Astrocyte (in vitro differentiated cells and primary cell): ENCODE measurements at places on chromosomes 1 and 21. TPM values are rescaled to one million over a fixed set of nuclear protein-coding genes. Genes with fewer than 3 reads are reported as not detected.

The ST6GALNAC5 gene
- total RNA-seq: 0.19 and 1.3 TPM in 2 replicates

The SPAG17 gene
- total RNA-seq: 0.67 and 1.9 TPM in 2 replicates

The S100A3 gene
- total RNA-seq: 12.8 and 14.6 TPM in 2 replicates

The CLCA2 gene
- total RNA-seq: 0.46 and 0.77 TPM in 2 replicates

The TMCO4 gene
- total RNA-seq: 1.8 and 2.4 TPM in 2 replicates

The TRAPPC10 gene
- total RNA-seq: 42.3 and 45.7 TPM in 2 replicates

GRCh38 chr1:244074559-244075171 is 23.6 kb downstream of the ZBTB18 start:
- H3K27me3 ChIP-seq: peaks cover 11% of the 10 kb centered on the region
- H3K4me3 ChIP-seq: no peak overlapping the region
- no peak overlapping the region for H3K27ac ChIP-seq
- no peaks in the 10 kb centered on the region for H3K36me3 ChIP-seq
- peaks cover 7% of the 10 kb centered on the region for H3K4me1 ChIP-seq

GRCh38 chr1:17419626-17420328 is 19.7 kb downstream of the RCC2 start:
- no peak overlapping the region for H3K4me3 ChIP-seq
- H3K27me3 ChIP-seq: no peaks in the 10 kb centered on the region
- H3K4me1 ChIP-seq: no peaks in the 10 kb centered on the region
- no peak overlapping the region for H3K27ac ChIP-seq
- peaks cover 69% of the 10 kb centered on the region for H3K36me3 ChIP-seq
- no peak for DNase-seq

DNA sequence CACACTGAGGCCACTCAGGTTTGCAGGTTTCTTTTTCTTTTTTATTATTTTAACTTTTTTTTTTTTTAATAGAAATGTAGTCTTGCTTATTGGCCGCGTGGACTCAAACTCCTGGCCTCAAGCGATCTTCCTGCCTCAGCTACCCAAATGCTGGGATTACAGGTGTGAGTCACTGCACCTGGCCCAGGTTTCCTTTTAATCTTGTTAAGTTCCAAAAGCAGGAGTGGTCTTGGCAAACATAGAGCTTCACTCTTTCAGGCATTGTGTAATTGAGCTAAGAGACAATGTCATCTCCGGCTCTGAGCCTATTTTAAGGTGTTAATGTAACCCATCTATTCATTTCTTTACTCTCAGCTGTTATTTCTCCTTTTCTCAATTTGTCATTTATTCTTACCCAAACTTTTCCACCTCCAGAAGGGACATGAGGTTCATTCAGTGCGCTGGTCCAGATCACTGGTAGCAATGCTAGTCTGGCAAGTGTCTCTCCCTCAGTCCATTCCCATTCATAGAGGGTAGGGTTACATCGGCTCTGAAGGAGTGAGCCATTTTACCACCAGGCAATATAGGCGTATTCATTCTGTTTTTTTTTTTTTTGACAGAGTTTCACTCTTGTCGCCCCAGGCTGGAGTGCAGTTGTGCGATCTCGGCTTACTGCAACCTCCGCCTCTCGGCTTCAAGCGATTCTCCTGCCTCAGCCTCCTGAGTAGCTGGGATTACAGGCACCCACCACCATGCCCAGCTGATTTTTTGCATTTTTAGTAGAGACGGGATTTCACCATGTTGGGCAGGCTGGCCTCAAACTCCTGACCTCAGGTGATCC is 11.3 kb upstream of the MFSD2A start:
- H3K27me3 ChIP-seq: peaks cover 24% of the 10 kb centered on the region
- H3K4me1 ChIP-seq: no peaks in the 10 kb centered on the region
- H3K4me3 ChIP-seq: no peak overlapping the region
- H3K36me3 ChIP-seq: no peaks in the 10 kb centered on the region

DNA sequence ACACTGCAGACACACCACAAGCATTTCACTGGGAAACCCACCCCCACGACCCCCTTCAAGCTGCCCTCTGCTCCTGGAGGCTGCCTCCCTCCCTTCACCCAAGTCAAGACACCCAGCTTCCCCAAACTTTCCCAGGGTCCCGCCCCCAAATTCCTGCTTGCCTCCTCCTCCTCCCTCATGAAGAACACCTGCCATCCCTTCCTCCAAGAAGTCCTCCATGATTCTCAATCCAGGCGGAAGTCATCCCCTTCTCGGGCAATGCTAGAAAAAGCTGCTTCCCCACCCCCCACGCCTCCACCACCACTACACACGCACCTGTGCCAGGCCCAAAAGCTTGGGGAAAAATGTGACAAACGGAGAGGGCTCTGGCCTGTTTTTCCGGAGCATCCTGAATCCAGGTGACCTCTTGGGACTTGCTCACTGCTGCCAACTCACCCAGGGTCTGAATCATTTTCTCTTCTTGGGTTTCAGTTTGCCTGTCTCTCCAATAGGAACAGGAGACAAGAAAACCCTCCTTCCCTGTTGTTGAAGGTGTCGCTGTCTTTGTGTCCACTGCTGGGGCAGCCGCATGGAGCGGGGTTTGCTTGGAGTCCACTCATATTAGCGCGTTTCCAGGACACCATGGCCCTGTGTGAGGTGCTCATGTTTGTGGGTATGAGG is 101.0 kb upstream of the CASZ1 start:
- no peaks in the 10 kb centered on the region for H3K36me3 ChIP-seq
- DNase-seq: no peak
- H3K27me3 ChIP-seq: no peaks in the 10 kb centered on the region
- peaks cover 23% of the 10 kb centered on the region for H3K4me1 ChIP-seq
- no peak overlapping the region for H3K4me3 ChIP-seq

- no peaks in the 10 kb centered on the region for H3K27me3 ChIP-seq
- H3K36me3 ChIP-seq: no peaks in the 10 kb centered on the region
- H3K27ac ChIP-seq: no peak overlapping the region
- no peak for DNase-seq
- no peak overlapping the region for H3K4me3 ChIP-seq
Measured at GRCh38 chr21:42579456-42580075, 65.9 kb downstream of the SLC37A1 start.
